ENCODE measurements at places on chromosomes 3 and 15. TPM values are rescaled to one million over a fixed set of nuclear protein-coding genes. Genes with fewer than 3 reads are reported as not detected.

The IL5RA gene
- 0.34 TPM for total RNA-seq

The KBTBD13 gene
- not detected for total RNA-seq

The SV2B gene
- total RNA-seq: 0.05 TPM

The C3orf20 gene
- total RNA-seq: 0.14 TPM

The SLC24A5 gene
- total RNA-seq: not detected

The SKOR1 gene
- total RNA-seq: 0.33 TPM
